ENCODE measurements at places on chromosomes 1 and 21.

- DNase-seq, result no peak
Measured at GRCh38 chr1:9194024-9194423, 40.5 kb upstream of the H6PD start.

DNA sequence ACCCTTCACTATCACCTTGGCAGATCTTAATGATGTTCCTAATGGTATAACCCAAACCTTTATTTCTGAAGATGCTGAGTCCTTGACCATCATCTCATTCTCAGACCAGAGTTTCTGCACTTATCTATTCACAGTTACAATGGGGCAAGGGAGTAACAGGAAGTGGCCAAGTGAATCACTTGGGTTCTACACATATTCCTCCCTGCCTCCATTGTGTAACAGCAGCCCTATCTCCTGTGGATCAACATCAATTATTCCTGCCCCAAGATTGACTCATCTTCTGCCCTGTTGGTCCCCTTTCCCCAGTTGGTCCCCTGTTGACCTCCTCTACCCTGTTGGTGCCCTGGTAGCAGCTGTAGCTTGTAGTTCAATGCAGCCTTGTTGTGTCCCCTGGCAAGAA lies 10.3 kb upstream of the S100A7 start:
- no peak for DNase-seq

DNA sequence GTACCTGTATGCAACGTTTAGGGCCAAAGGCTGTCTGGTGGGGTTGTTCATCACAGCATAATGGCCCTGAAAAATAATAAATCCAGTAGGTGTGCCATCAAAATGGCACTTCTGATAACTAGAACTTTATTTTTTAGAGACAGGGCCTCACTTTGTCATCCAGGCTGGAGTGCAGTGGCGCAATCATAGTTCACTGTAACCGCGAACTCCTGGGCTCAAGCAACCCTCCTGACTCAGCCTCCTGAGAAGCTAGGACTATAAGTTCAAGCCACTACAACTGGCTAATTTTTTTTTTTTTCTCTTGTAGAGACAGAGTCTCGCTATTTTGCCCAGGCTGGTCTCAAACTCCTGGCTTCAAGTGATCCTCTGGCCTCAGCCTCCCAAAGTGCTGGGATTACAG lies 4.7 kb downstream of the SNAPIN start:
- DNase-seq, result no peak

DNA sequence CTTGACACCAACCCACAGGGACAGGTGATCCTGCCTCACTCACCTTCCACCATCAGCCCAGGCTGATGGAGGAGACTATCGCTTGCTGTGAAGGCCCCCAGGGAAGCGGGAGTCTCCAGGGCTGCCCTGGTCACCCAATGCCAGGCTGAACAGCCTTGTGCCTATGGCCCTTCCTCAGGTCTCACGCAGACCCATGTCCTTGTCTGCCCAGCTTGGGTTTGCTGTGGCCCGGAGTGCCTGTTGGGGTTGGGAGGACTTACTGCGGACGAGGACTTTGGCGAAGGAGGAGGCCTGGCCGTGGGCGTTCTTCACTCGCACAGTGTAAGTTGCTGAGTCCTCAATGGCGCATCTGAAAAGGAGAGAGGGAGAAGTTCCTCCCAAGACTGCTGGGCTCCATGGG lies 14.3 kb downstream of the MYOM3 start:
- no peak for DNase-seq

GRCh38 chr1:212271234-212271633 lies 14.0 kb upstream of the PPP2R5A start:
- DNase-seq, result no peak

- no peak for DNase-seq
Measured at GRCh38 chr21:22890656-22891055, 1892.4 kb downstream of the NCAM2 start.

DNA sequence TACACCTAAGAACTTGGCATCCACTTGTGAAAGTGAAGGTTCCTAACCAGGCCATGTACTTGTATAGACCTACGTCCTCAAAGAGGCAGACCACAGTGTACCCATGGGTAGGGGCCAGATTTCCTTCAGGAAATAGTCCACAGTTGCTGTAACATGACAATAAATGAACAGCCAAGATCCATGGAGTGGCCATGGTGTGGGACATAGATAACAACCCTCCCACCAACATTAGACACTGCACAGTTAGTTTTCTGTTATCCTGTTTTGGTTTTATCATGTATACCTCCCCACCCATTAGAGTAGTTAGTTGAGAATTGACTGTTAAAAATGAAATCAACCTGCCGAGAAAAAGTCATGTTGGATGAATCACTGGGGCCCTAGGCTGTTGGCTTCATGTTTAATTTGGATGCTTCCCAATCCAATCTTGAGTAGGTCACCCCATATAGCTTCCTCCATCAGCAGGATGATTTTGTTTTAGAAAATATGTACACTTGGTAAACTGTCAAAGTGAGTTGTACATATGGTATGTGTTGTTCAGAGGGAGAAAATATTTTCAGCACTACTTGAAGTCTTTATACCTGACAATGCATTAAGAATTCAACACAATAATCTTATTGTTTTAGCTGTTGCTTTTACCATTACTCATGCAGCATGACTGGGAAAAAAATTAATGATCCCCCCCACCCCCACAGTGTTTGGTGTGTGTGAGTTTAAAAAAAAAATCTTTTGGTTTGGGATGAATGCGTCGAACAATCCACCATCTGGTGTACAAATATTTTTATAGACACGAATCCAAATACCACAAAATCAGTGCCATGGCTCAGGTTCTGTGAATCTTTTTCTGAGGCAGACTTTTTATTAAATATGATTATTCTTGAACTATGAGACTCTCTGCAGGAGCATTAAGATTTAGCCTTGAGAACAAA lies 88.3 kb upstream of the ARHGAP29 start:
- DNase-seq, result no peak

GRCh38 chr1:165851034-165851658 lies 23.7 kb downstream of the UCK2 start:
- no peak for DNase-seq

- no peak for DNase-seq
Measured at GRCh38 chr1:28326984-28327383, 1.9 kb upstream of the MED18 start.

DNA sequence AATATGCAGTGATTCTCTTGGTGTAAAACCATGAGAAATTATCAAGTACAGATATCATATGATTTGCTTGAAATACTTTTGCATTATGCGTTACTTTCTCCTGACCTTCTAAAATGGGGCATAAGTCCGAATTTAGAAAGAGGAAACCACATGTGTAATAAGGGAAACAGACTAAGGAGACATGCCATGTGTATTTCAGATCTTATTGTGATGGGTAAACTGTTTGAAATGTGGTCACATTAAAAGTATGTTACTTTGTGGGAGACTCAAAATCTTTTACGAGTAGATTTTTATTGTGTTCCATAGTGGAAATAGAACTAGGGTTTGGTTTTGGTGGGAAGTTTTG lies 173.0 kb downstream of the NFIA start:
- no peak for DNase-seq

DNA sequence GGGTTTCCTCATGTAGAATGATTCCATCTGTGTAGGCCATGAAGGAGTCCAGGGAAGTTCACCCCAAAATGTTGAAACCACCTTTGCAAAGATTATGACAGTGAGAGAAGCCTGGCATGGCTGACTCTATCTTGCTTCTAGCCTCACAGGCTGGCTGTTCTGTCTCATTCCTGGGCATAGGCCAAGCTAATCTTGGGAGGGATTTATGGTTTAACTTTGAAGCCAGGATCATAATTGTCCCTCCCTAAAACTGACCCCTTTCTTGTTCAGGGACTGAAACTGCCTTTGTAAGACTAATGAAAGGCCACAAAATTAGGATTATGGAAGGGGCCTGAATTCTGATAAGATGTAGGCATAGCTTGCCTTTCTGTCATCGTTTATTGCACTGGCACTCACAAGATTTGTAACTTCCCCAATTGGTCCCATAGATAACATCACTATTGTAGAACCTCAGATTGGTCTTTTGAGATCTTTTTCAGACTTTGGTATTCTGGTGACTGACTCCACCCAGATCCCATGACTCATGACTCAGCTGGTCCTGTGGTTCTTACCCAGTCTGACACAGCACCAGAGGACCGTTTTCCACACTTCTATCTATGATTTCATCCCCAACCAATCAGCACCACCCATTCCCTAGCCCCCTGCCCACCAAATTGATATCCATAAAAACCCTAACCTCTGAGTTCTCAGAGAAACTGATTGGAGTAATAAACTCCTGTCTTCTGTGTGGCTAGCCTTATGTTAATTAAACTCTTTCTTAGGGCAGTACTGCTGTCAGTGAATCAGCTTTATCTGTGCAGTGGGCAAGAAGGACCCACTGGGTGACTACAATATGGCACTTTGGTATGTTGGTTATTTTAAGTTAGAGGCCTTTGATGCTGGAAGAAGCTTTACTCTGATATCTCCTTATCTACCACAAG lies 13.6 kb upstream of the LAMTOR5 start:
- DNase-seq, result no peak

DNA sequence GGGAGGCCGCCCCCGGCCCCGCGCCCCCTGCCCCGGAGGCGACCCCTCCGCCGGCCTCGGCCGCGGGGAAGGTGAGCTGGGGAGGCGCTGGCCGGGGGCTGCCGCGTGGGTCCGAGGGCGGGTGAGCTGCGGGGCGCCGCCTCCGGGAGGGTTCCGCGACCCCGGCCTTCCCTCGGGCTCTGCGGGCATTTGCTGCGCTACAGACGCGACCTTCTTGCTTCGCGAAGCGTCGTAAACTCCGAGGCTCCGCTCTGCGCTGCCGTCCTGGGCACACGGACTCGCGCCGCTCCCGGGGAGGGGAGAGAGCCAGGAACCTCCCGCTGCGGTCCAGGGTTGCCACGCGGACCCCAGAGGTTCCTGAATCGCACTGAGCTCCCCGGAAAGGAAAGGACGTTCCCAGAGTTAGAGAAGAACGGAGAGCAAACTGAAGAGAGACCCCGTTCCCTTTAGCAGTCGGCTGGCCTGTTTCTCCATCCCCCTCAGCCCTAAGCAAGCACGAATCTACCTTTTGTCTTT lies 345 bp downstream of the SLX9 start:
- no peak for DNase-seq

GRCh38 chr1:55231745-55232144 lies 16.6 kb upstream of the USP24 start:
- DNase-seq, result no peak

DNA sequence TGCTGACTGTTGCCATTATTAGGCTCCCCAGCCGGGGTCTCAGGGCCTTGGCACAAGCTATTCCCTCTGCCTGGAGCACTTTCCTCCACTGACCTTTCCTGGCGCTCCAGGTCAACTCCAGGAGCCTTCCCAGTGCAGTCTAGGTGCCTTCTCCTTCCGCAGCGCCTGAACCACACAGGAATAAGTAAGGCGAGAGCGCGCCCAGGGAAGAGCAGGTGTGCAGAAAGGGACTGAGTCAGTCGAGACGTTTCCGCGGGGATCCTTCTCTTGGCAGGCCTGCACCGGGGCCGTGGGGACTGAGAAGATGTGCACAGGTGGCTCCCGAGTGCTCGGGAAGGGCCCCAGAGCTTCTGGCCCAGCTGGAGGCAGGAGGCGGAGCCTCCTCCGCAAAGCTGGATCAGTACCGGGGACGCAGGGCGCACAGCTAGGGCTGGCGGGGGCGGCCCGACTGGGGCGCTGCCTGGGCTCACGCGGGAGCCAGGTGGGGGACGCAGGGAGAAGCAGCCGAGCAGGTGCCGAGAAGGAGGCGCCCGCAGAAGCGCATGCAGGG lies 765 bp upstream of the BMP8A start:
- peak; percentile 1 for DNase-seq

DNA sequence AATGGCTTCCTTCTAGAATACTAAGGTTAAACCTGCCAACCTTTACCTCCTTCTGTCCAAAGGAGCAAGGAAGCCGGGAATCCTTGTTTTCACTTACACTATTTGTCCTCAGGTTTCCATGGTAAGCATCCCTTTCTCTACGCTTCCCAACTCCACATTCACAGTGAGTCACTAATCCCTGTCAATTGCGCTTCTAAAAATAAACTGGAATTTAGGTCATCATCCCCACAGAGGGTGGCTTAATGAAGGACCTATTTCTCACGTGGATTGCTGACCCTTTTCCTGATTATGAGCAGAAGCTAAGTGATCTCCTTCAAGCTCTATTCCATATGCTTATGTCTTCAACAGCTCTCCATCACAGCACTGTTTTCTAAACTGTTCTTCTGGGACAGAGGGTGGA lies 39.9 kb upstream of the ABCA4 start:
- no peak for DNase-seq

- no peak for DNase-seq
Measured at GRCh38 chr1:31055501-31055900, 10.0 kb downstream of the PUM1 start.
